ENCODE measurements at places on chromosomes 11 and 22.

DNA sequence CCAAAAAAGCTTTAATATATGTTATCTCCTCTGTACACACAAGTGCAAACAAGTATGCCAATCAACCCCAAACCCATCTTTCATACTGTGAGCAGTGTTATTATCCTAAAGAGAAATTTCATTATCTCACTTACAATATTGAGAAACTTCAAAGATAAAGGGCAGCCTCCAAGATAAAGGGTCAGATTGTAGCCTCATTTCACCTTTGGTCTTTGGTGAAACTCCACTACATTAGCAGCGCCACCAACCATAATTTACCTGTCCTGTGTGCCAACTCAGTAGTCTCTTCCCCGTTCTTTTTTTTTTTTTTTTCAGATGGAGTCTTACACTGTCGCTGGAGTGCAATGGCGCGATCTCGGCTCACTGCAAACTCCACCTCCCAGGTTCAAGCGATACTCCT is 9.4 kb downstream of the SYTL2 start:
- no peak for DNase-seq

DNA sequence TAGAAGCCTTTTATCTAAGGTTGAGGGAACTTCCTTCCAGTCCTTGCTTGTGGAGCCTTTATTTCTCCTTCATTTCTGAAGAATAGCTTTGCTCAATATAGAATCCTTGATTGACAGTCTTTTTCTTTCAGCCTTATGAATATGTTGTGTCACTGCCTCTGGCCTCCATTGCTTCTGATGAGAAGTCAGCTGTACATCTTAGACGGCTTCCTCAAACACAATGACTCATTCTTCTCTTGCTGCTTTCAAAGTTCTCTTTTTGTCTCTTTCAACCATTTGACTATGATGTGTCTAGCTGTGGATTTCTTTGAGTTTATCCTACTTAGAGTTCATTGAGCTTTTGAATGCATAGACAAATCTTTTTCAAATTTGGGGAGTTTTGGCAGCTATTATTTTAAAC is 893.2 kb downstream of the BRD1 start:
- DNase-seq, result no peak

- DNase-seq, result no peak
These were observed 533 bp downstream of the ELF5 start for GRCh38 chr11:34512840-34513681.

- DNase-seq, result no peak
These were observed 12.4 kb upstream of the MUC2 start for GRCh38 chr11:1062075-1062820.

GRCh38 chr11:75615751-75616150 is 53.1 kb downstream of the MAP6 start:
- no peak for DNase-seq

- DNase-seq, result no peak
These were observed 7.2 kb downstream of the CRELD2 start for GRCh38 chr22:49925525-49926128.

GRCh38 chr11:86639137-86639536 is 33.3 kb downstream of the ME3 start:
- DNase-seq, result no peak

- DNase-seq, result no peak
These were observed 32.8 kb downstream of the PARVA start for GRCh38 chr11:12410006-12410728.

DNA sequence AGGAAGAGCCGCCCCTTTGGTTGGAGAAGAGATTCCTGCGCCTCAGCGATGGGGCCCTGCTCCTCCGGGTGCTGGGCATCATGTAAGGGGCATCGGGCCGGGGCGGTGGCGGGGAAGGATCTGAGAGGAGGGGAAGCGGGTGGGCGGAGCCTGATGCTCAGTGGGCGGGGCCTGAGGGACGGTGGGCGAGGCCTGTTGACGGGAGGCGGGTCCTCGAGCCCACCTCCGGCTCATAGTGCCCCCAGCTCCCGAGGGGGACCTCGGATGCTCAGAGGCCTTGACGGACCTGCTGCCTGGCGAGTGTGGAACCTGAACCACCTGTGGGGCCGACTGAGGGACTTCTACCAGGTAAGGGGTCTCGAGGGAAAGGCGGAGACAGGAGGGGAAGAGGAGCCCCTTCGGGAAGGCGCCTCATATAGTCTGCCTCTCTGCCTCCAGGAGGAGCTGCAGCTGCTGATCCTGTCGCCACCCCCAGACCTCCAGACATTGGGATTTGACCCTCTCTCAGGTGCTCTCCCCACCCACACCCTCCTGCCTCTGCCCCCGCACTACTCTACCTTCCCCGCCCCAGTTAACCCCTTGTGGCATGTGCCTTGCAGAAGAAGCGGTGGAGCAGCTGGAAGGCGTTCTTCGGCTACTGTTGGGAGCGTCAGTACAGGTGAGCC is 799 bp downstream of the CCDC88B start:
- no peak for DNase-seq

DNA sequence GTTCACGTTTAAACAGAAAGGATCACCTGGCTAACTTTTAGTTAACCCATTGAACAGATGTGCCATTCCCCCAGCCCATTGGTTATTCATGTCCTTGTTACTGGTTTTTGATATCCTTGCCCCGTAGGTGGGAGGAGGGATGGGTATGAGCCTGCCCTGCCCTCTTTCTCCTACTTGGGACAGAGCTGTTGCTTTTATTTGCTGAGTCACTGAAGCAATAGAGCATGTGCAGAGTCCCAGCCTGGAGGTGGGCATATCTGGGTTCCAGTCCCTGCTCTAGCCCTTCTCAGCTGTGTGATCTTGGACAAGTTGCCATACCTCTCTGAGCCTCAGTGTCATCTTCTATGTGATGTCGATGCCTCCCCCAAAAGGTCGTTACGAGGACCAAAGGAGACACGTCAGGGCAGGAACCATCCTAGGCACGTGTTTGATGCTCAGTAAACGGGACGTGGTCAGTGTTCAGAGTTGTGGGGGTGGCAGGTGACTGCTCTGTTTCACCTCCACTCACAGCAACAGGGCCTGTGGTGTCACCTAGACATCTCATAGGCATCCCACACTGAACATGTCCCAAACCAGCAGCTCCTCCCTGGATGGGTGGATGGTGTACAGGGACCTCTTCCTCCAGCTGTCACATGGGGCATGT is 61.0 kb downstream of the BMAL1 start:
- no peak for DNase-seq

- no peak for DNase-seq
These were observed 44.5 kb upstream of the CHRM4 start for GRCh38 chr11:46436113-46436512.

DNA sequence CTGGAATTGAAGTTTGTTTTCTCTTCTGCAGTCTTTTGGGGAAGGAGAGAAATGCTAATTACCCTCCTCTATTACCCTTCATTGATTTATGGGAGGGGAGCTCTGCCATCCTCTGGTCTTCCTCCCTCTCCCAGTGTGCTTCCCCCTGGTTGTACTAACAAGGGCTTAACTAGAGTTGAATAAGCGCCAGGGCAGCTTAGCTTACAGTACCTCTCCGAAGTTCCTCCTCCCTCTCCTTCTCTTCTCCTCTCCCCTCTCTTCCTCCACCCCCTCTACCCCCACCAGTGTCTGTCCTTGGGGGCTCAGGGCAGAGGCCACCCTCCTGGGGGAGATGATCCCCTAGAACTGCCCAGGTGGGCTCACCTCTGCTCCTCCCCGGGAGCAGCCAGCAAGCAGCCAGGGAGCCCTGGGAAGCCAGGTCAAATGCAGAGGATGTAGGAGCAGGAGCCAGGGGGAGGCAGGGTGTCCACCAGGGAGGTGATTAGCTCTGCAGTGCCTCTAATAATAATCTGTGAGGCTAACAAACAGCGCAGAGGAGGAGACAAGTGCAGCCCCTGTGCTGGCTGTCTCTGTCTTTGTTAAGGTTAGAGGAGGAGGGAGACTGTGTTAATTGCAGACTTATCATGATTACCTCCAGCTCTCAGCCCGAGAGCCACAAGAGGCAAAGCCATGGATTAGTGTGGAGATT is 191.6 kb upstream of the CADM1 start:
- DNase-seq, result no peak

DNA sequence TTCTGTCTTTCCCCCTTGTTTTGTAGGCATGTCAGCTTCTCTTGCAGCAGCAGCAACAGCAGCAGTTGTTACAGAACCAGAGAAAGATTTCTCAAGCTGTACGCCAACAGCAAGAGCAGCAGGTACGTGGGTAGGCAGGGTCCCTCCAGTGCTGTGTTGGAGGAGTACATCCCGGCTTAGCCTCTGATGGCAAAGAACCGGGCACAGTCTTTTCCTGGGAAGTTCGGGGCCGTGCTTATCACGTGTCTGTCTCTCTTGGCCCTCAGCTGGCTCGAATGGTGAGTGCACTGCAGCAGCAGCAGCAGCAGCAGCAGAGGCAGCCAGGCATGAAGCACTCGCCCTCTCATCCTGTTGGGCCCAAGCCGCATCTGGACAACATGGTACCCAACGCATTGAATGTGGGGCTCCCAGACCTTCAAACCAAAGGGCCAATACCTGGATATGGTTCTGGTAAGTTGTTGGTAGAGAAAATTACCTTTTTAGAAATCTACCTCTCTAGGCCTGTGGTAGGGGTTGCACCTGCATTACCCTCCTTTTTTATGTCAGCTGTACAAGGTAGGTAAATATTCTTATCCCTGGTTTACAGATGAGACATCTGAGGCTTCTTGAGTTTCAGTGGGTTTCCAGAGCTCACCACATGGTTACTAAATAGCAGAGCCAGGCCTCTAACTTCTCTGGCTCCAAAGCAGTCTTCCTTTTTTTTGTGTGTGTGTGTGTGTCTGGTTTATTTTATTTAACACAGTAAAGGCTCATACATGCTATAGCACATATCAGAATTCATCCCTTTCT is 45.2 kb upstream of the ADSL start:
- DNase-seq, result no peak

GRCh38 chr11:40095446-40095845 is 1364.0 kb downstream of the LRRC4C start:
- no peak for DNase-seq

DNA sequence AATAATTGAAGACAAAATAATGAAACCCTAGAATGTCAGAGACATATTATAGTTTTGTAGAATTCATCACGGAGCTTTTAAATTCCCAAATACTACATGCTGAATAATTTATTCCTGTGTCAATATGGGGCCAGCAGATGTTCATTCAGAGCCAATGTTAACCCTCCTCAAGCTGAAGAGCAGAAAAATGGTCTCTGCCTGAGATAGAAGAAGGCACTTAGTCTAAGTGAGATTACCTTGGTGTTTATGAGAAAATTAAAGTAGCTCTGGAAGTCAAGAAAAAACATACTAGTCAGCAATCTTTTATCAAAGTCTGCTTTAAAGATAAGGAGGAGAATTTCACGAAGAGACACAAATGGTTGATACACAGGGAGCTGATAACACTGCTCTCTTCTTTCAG is 328.2 kb downstream of the TTC28 start:
- DNase-seq, result no peak

GRCh38 chr11:19826606-19827005 is 114.0 kb downstream of the NAV2 start:
- no peak for DNase-seq

- DNase-seq, result no peak
These were observed 916.8 kb downstream of the METTL15 start for GRCh38 chr11:29025001-29025400.

DNA sequence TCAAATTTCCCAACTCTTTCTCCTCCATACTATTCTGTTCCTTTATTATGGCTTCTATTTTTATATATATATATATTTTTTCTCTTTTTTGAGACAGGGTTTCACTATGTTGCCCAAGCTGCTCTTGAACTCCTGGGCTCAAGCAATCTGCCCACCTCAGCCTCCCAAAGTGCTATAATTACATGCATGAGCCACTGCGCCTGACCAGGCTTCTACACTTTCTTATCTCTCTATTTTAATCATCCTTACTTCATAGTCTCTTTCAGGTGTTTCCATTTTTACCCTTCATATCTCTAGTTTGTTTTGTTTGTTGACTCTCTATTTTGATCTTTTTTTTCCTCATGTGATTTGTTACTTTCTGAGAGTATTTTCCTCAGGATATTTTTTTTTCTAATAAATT is 19.8 kb downstream of the GVQW3 start:
- DNase-seq, result no peak

DNA sequence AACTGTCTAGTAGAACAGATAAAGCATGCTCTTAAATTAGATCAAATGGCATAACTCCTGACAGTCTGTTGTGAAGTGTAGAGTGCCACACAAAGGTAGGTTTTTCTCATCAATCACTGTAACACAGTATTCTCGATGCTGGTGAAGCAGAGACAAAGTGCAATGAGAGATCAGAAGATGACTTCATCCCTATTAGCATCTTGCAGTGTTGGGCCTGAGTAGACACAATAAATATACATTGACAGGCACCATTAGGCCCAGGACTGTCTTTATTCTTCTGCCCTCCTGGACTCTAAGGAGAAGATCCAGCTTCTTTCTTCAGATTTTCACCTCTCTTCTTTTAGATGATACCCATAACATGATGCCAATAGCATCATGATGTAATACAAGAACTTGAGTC is 478.0 kb upstream of the TENM4 start:
- DNase-seq, result no peak

- no peak for DNase-seq
These were observed 463.3 kb downstream of the SOX6 start for GRCh38 chr11:15893080-15893492.

- DNase-seq, result no peak
These were observed 929.0 kb upstream of the FAT3 start for GRCh38 chr11:91295591-91295990.

DNA sequence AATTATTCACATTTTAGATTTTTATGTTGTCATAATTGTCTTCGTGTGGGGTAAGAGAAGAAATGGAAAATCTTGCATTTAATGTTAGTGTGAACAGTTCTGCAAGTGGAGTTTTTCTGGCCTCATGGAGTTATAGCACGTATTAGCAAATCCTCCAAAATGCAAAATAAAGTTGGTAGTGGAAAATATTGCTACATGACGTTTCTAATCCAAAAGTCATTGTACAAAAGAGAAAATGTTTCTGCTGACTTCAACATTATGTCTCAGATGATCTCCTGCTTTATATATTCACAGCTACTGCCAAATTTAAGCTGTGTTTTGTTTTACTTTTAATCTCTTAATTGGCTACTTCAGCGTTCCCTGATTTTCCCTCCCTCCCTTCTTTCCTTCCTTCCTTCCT is 1804.0 kb upstream of the RAG2 start:
- no peak for DNase-seq

DNA sequence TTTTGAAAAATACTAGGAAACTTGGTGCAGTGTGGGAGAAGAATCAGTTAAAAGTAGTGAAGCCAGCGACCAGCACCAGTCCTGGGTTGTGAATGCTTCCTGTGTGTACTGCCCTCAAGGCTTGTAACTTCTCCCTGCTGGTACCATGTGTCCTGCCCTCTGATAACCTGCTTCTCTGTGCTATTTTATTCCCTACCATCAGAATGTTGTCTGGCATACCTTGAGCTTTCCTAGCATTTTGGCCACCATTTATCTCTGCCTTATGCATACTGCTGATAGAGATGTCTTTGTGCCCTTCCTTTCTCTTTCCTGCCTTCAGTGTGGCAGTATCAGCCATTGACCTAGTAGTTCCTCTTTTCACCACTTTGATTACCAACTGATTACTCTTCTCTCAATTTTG is 2.0 kb downstream of the GTF2H1 start:
- DNase-seq, result no peak

- no peak for DNase-seq
These were observed 248.1 kb downstream of the CNTN5 start for GRCh38 chr11:99268886-99269285.

GRCh38 chr11:28798286-28798685 is 690.1 kb downstream of the METTL15 start:
- DNase-seq, result no peak

GRCh38 chr11:95780544-95780943 is 9.0 kb downstream of the FAM76B start:
- DNase-seq, result no peak

Measured in thoracic aorta (tissue), 2 donors.